ENCODE measurements at places on chromosomes 12 and 14.

GRCh38 chr14:32524609-32525375 is 195.7 kb downstream of the AKAP6 start:
- DNase-seq: no peak

GRCh38 chr14:96126783-96127271 is 77.8 kb upstream of the BDKRB2 start:
- no peak for DNase-seq

- DNase-seq: no peak
These were observed 193.9 kb downstream of the C12orf42 start for GRCh38 chr12:103301642-103302591.

DNA sequence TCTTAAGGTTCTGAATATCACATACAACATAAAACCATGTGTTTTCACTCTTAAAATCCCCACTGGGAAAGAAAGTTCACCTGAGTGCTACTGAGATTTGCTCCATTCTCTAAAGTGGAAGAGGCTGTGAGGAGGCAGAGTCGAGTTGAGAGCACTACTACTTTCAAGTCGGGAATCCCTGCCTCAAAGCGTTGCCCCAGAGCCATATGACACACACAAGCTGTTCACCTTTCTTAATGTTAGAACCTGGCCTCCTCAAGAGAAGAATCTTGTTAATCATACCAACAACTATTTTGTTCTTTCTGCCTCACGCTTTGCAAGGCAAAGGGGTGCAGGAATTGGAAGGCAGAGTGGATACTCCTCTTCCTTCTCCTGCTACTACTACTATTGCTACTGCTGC is 149.7 kb upstream of the DAAM1 start:
- no peak for DNase-seq

DNA sequence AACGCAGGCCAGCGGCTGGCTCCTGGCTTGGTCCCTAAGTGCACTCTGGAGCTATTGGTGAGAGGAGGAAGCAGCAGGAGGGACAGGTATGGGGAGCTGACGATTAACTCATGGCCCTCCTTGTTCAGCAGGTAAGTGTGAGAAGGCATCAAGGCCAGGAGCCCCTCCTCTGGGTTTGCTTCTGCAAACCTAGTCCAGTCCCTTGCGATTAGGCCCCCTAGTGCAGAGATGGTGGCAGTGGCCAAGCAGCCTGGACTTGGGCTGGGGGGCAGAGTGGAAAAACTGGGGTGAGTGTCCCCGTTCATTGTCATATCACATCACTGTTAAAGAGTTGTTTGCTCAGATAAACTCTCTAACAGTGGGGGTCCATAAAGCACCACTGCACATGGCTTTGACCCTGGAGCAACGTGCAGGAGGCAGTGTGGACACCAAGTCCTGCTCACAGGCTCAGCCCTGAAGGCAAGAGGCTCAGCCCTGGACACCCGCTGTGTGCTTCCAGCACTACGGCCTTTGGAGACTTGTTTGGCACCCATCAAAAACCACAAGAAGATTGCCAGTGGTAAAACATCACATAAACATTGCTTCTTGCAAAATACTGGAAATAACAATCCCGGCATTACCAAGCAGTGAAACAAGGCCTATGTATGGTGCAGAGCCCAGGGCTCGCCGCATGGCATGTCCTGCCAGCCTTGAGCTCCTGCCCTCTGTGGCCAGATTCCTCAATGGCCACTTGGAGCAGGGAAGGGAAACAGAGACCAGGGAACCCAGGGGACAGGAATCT is 184.3 kb upstream of the RTL1 start:
- DNase-seq: no peak

GRCh38 chr14:75440733-75441477 is 13.1 kb downstream of the JDP2 start:
- DNase-seq: no peak

GRCh38 chr12:47988073-47989022 is 15.9 kb downstream of the COL2A1 start:
- DNase-seq: no peak

GRCh38 chr12:22313286-22313962 is 21.1 kb downstream of the ST8SIA1 start:
- no peak for DNase-seq

- DNase-seq: no peak
These were observed 7.9 kb downstream of the C14orf132 start for GRCh38 chr14:96047101-96047500.

- no peak for DNase-seq
These were observed 69.7 kb downstream of the RFLNA start for GRCh38 chr12:124364543-124364942.

- DNase-seq: no peak
These were observed 146.5 kb upstream of the MYL2 start for GRCh38 chr12:111066744-111067437.

DNA sequence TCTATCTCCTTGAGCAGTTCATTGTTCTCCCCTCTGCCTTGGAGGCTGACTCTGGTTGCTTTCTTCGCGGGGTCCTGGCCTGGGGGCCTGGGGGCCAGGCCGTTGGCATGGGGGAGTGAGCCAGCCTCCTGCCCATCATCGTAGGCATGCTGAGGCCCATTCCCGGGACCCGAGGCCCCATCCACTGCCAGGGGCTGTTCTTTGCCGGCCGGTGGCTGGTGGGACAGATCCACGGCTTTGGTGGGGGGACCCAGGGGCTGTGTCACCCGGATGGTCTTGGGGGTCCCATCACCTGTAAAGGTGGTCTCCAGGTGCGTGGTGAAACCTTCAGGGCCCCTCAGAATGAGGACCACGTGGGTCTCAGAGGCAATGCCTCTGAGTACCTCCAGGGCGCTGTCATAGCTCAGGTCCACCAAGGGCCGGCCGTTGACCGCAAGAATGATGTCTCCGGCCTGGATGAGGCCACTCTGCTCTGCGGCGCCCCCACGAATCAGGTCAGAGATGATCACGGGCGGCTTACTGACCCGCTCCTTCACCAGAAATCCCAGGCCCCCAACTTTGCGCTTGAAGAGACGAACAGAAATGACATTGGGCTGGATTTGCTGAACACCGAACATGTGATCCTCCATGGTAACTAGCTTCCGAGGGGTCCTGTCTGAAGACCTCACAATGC is 30.8 kb downstream of the NOS1 start:
- no peak for DNase-seq

DNA sequence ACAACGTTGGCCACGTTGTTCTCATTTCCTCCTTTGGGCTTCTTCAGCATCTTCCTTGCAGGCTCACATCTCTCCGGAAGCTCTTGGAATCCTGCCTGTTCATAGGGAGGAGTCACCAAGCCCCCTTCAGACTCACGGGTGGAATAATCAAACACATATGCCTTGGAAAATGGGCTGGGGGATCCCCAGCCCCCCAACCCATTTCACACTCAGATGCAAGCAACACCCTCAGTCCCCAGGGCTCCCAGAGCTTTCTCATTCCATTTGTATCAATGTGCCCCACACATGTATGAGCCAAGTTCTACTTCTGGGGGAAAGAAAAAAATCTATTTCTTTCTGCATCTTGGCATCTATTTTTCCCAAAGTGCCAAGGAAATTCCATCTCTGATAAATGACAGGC is 33.1 kb downstream of the WSCD2 start:
- DNase-seq: no peak

DNA sequence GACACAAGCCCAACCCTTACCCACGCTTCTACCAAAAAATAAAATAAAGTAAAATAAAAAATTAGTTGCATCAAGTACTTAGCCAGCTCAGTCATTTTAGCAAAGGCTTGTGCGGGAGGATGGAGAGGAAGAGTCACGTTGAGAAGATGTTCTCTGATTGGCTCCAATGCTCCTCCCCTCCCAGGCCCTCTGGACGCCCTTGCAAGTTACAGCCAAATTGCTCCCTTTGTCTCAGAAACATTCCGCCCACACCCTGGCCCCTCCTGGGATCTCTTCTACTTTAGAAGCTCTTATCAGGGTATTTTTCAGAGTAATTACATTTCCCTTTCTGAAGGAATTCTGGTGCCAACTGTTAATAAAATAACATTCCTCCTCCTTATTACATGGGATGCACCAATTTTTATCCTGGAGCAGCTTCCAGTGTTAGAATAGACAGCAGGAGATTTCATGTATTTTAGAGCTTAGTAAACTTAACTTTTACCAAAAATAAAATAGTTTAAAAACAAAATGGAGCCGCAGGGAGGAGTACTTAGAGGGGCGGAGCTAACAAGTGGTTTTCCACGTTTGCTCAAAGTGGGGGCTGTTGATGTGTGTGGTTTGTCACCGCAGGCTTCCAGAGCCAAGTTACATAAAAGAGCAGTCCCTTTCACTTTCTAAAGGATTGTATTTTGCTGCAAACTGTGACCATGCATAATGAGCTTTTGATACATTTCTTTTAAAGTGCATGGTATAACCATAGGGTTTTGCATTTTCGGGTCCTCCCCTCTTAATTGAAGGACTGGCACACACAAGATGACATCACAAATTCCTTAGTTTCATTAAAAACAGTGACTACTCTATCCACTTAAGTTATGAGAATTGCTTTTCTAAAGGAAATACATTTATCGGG is 71.7 kb upstream of the RAP1B start:
- peak; percentile 52 for DNase-seq

DNA sequence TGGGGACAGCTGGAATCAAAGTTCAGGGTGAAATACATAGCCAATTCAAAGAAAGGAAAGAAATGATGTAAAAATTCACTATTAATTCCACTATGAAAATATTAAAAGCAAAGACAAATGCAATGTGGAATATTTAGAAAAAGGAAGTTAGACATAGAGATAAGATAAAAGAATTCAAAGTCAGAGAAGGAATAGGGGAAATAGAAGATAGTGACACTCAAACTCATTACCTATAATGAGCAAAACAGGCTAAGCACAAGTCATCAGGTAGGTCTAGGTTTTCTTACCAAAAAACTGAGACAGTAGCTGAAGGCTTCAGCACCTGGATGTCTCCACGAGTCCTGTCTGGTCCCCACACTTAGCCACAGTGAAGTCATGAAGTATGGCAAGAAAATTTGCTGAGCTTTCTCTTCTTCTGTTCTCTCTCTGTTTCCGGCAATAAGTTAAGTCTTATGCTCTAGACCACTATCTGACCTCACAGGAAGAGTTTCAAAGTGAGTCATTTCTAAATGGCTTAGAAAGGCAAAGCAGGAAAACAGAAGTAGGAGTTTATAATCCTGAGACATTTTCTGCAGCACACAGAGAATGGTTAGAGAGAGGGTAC is at the start of gene C3AR1:
TSS of gene C3AR1 (minus strand) at position 369 of the 604 bp plus-strand sequence. CDS start 6,174 bp downstream, outside the sequence.
- DNase-seq: peak; percentile 30

DNA sequence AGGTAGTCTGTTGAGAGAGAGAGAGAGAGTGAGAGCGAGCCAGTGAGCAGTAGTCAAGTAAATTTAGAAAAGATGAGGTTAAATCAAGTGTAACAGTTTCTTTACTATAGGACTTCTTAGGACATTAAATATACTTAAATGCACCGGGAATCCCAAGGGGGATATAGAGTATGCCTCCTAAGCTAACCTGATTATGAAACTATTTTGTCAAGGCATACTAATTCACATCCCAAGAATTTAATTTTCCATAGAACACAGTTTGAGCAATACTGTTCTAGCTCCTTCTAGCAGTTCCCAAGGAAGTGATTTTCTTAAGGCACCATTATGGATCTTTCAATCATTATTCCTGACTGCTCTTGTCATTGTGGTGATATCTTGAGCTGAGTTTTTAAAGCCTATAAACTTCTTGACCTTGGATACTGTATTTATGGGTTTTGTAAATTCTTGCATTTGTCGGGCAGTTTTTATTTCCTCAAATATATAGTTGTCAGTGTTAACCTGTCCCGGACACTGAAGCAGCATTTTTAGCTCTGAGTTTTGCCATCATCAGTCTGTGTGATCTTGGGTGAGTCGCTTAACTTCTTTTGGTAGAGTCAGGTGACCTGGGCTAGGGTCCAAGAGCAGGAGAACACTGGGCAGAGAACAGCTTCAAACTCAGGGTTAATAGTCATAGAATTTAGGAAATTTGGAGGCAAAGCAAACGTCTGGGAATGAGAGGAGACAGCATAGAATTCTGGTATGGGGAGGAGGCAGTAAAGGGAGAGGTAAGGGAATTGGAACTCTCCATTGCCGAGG is 196.5 kb upstream of the FRMD6 start:
- no peak for DNase-seq

GRCh38 chr12:115078334-115078733 is 394.4 kb upstream of the TBX3 start:
- DNase-seq: no peak

DNA sequence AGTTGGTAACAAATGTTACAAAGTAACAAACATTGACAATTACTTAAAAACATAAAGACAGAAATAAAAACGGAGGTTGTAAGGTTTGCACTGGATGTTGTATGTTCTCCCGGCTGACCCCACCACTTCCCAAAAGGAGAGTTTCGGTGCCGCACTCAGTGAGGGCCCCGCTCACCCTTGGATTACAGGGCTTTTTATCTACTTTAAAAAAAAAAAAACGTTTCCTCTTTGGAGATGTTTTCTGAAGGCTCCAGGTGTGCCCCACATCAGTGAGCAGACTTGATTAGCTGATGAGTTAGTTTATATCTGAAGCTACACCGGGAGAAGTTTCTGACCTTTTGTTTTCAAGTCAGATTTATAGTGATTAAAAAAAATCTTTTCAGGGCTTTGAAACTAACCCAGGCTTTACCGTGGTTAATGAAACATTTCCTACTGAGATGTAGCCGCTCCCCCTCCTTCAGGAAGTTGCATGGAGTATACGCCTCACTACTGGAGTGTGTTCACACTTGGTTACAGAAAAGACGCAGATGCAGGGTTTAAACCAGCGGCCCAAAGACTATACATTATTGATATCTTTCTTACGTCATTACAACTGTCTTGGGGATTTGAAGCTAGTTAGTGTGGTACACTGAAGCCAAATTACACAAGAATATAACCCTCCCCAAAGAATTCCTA is 38.0 kb upstream of the BCL7A start:
- DNase-seq: no peak

DNA sequence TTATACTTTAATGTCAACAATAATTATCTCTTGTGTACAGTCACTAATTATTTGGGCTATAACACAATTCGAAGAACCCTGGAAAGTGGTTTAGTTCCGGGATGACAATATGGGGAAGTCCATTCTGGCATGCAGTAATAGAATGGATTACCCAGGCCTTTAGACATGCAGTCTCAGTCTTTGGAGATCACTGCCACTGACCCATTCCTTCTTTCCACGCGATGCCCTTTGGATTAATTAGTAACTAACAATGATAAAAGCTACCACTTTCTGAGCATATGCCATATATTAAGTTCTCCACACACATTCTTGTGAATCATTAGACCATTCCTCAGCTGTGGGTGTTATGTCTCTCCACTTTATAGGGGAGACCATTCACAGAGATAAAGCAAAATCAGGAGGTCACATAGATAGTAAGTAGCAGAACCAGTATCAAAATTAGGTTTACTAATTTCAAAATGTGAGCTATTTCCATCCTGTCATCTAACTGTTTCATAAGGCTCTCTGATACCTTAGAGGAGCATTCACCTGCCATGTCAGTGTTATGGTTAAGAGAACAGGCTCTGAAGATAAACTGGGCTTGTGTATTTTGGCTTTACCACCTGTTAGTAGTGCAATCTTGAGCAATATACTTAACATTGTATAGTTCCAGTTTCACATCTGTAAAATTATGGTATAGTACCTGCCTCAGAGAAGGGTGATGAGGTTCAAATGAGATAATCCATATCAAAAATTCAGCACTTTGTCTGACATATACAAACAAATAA is 27.2 kb upstream of the KCNJ8 start:
- DNase-seq: no peak
